Stimulated activated CD4-positive, alpha-beta T cell treated with anti-CD3 and anti-CD28 coated beads, Interleukin-1b, Interleukin-23, amount 100 ng/mL, for 48 hours (primary cell): ENCODE measurements at places on chromosomes 7 and 10.

DNA sequence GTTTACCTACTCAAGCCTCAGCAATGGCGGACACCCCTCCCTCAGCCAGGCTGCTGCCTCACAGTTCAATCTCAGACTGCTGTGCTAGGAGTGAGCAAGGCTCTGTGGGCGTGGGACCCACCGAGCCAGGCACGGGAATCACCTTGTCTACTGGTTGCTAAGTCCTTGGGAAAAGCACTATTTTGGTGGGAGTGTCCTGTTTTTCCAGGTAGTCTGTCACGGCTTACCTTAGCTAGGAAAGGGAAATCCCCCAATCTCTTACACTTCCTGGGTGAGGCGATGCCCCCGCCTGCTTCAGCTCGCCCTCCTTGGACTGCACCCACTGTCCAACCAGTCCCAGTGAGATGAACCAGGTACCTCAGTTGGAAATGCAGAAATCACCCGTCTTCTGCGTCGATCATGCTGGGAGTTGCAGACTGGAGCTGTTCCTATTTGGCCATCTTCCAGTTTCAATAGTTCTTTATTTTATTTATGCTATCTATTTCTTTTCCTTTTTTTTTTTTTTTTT, at the start of gene HYAL4:
Gene HYAL4, plus strand, starts transcription at position 458 of the 508 bp plus-strand sequence. CDS start 23,105 bp downstream, outside the sequence.
- no peak for DNase-seq

GRCh38 chr7:117992635-117993376, 119.6 kb upstream of the CTTNBP2 start:
- no peak for DNase-seq

DNA sequence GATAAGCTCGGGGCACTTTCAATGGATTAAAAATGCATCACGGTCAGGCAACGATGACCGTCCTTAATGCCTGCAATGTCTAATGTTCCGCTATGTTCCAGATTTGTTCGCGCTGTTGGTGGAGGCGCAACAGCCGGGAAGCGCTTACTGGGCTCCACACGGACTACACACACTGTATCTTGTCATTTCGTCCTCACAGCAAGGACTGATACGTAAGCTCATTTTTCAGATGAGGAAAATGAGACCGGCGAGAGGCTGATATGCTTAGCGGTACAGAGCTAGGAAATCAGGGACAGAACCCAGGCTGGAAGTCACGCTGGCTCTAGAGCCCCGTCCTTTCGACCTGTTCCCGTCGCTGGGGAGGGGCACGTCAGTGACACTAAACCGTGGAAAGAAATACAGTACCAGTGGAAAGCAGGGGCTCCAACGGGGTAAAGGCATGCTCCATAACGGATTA, 670 bp downstream of the TPK1 start:
- DNase-seq = peak; percentile 32

GRCh38 chr7:93873998-93874574, 16.5 kb downstream of the TFPI2 start:
- DNase-seq = no peak

GRCh38 chr7:117012284-117012683, 59.0 kb downstream of the ST7 start:
- no peak for DNase-seq

GRCh38 chr10:133176546-133176945, 16.5 kb downstream of the KNDC1 start:
- no peak for DNase-seq

DNA sequence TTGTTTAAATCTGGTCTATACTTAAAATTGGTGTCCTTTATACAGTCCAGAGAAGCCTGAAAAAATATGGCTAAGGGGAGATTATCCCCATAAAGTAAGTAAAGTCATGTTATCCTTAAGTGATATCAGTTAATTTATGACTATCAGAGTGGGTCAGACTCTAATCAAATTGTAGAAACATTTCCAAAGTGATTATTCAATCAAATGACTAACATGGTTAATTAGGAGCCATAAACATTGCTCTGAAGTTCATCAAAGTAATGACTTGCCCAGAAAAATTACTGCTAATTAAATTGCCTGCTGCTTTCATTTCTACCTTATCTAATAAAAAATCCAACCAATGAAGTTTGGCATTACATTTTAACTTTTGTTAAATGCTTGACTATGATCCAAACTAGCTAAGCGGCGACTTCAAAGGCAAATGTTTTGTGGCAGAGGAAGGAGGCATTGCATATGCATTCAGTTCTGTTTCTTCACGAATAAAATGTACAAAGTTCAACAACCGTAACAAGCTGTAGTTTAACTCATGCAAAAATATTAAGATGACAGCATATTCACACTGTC, 76.7 kb downstream of the ETV1 start:
- DNase-seq = no peak

DNA sequence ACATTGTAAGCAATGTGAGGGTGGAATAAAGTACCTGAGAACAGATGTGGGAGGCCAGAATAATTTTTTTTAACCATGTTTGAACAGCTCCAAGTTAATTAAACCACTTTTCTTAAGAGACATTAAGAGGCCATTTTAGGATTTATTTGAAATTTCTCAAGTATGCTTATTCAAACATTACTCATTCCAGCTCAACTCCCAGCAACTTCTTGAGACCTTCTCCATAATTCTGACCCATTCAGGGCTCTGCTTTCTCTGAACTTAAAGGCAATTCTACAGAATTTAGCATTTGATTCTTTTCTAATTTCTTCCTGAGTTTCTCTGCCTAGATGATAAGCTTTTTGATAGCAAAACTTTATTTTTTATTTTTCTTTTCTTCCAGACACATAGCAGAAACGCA, 314.5 kb downstream of the CAMK1D start:
- DNase-seq = no peak

GRCh38 chr10:9621216-9621615, 1396.5 kb upstream of the CELF2 start:
- no peak for DNase-seq

GRCh38 chr7:80231707-80232106, 97.1 kb downstream of the GNAI1 start:
- peak; percentile 1 for DNase-seq

DNA sequence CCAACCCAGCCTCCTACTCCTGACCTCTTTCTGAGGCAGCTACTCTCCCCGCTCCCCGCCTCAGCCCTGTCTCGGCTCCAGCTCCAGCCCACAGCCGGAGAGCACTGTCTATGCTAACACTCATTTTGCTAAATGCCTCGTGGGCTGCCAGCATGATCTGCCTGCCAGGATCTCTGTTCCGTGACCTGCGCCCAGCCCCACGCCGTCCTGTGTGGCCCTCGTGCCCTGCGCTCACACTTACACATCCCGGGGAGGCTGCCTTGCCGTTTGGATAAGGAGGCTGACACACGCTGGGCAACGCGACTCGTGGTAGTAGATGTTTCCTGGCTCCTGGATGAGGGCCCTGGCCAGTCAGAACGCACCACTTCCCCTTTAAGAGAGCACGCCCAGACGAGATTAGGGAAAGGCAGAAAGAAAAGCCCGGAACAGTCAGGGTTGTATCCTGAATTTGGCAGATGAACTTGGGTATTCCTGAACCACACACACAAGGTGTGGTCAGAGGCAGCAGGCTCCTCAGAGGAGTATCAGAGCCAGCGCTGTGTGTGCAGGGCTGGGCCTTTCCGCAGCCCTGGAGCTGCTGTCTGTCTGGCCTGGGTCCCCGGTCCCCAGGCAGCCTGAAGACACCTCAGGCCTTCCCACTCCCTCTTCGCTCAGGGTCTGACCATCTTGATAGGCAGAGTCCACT, 97.7 kb upstream of the EFCAB10 start:
- DNase-seq = peak; percentile 17

GRCh38 chr10:62528441-62528840, 154.3 kb downstream of the ZNF365 start:
- no peak for DNase-seq

GRCh38 chr7:102933763-102934162, 21.0 kb downstream of the LRRC17 start:
- no peak for DNase-seq

GRCh38 chr10:127945948-127946711, 39.2 kb downstream of the PTPRE start:
- DNase-seq = no peak

DNA sequence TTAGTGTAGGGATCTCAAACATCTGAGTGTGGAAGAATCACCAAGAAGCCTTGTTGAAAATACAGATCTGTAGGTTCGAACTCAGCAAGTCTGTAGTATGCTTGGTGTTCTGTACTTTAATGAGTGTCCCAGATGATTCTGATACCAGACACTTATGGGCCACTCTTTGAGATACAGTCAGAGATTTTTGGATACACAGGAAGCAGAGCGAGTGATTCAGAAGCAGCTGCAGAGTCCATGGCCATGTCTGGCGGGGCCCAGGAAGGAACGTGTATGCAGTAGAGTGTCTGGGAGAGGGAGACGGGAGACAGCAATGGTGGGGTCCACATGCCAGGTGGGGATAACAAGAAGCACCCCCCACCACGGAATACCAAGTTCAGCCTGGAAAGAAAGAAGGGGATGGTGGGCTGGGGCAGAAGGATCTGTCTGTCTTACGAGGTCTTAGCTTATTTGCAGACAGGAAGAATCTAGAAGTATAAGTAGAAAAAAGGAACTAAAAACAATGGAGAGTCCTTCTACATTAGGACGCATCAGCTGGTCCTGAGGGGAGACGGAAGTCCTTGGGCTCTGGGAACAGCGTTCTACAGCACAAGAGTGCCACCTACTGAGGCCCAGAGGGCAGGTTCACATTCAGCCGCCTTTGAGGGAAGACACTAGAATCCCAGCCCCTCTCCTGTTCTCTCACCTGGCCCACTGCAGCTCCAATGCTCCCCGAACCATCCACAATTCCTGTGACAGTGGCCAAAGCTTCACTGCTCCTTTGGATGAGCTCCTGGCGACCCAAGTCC, 55.4 kb downstream of the SLC37A3 start:
- no peak for DNase-seq

GRCh38 chr7:151586531-151587260, 67.0 kb upstream of the RHEB start:
- DNase-seq = no peak

DNA sequence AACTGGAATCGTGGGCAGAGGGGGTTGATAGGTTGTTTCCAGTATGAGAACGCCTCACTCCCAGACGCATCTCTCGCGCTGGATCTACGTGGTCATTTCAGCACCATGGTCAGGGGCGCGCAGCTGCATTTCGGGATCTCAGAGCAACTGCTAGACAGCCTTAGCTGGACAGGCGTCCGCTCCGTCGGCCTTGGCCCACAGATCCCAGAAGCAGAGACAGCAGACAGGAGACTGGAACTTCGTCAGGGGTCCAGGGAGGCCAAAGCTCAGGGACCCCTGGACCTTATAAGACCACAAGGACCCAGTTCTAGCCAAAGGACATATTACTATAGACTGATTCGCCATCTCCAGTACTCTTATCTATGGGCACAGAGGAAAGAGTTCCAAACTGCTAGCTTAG, 5.3 kb downstream of the NEUROG3 start:
- peak; percentile 25 for DNase-seq

GRCh38 chr10:51747216-51747615, 47.8 kb upstream of the CSTF2T start:
- DNase-seq = no peak

DNA sequence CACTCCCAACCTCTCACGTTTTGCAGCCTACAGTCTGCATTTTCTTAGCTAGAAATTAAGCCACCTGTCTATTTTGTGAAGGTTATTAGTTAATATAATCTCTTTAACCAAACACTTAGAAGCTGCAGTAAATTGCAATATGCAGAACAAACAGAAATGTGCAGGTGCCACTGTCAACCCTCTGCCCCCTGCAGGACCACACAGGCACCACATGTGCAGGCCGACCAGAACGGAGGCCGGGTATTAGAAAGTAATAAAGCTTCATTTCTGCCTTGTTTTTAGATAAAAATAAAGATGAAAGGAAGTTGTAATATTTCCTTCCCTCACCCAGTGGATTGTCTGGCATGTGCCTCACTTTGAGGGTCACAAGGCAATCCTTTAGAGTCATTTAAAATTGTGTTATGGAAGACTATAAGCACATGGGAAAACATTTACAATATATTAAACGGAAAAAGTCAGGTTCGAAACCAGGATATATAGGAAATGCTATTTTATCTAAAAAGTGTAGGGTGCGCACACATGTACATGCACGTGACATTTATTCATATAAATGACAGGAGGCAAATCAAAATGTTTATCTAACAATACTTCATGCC, 158.2 kb downstream of the ARHGAP12 start:
- DNase-seq = peak; percentile 47

GRCh38 chr10:34413214-34413613, 401.9 kb downstream of the PARD3 start:
- no peak for DNase-seq

GRCh38 chr10:18545621-18546305, 105.6 kb downstream of the NSUN6 start:
- no peak for DNase-seq
